ENCODE measurements at places on chromosomes 7 and 10.
A peak's percentile ranks its signal among the peaks of the same experiment; 100 is the strongest.

GRCh38 chr10:34766811-34767494 is 48.1 kb downstream of the PARD3 start:
- DNase-seq, result no peak

DNA sequence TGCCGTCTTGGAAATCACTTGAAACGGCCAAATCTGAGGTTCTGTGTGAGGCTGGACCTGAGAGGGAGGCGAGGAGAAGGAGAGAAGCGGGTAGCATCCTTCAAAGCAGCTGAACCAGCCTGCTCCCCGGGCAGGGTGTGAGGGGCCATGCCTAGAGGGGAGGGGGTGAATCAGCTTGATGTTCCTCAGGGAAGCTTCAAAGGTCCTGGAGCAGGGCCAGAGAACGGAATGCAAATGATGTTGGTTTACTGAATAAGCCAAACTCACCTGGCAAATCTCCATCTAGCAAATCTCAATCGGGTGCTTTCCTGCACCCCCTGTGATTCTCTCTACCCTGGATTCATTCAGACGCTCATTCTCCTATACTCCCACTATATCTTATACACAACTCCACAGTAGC is 226.9 kb downstream of the WDR11 start:
- DNase-seq, result no peak

- DNase-seq, result no peak
Measured at GRCh38 chr10:59585046-59585700, 124.5 kb downstream of the SLC16A9 start.

GRCh38 chr10:43166880-43167497 is 28.7 kb downstream of the CSGALNACT2 start:
- no peak for DNase-seq

DNA sequence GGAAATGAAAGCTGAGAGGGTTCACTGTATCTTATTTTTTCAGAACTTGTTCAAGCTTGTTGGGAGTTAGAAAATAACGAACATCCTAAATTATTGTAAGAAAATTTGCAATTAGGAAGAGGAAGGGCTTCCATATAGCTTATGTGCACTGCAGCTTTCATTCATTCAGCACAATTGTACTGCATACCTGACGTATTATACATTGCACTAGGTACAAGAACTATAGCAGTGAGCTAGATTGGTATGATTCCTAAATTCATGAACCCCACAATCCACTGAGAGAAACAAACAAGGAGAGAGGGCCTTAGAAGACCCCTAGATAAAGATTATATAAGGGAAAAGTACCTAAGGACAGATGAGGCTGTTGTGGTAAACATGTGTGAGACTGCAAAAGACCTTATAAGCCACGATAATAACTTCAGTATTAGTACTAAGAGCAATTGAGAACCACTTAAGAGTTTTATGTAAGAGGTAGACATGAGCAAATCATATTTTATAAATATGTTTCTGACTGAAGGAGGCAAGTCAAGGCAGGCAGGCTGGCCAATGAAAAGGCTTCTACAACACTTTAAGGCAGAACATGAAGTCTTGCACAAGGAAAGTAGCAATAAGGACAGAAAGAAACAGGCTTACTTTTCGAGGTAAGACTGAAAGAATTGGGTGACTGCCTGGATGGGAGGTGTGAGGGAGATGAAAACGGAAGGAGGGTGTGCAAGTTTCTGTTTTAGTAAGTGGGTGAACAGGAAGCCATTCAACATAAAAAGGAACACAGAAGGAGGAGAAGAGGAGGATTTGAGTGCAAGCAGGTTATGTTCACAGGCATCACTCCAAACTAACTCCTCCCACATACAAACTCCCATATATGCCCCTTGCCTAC is 77.9 kb upstream of the LRRN3 start:
- DNase-seq, result no peak

DNA sequence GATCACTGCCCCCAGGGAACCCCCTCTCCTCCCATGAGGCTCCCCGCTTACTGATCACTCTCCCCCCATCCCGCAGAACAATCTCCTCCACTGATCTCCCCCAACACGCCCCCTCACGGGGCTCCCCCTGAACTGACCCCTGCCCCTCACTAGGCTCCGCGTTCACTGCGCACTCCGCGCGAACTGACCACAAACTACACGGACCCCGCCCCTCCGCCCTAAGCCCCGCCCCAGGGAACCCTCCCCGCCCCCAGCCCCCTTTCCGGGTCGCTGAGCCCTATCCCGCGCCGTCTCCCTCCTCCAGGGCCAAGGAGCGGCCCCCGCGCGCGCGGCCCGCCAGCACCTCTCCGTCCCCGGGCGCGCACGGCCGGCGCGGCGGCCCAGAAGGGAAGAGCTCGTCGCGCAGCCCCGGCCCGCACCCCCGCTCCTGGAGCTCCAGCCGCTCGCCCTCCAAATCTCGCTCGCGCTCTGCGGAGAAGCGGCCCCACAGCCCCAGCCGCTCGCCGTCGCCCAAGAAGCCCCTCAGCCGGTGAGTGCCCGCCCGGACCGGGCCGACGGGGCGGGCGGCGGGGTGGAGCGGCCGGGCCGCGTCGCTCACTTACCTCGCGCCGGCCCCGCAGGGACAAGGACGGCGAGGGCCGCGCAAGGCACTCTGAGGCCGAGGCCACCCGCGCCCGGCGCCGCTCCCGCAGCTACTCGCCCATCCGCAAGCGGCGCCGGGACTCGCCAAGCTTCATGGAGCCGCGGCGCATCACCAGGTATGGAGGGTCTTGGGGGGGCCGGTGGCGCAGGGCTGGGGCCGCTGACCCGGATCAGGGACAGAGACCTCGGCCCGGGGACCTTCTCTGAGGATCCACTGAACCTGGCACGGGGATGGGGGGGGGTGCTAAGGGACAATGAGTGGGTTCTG is 19.9 kb upstream of the HSPB1 start:
- DNase-seq, result no peak

GRCh38 chr10:72020914-72021809 is 57.0 kb downstream of the CHST3 start:
- no peak for DNase-seq

GRCh38 chr10:33524966-33525365 is 190.5 kb upstream of the NRP1 start:
- DNase-seq, result peak; percentile 53

DNA sequence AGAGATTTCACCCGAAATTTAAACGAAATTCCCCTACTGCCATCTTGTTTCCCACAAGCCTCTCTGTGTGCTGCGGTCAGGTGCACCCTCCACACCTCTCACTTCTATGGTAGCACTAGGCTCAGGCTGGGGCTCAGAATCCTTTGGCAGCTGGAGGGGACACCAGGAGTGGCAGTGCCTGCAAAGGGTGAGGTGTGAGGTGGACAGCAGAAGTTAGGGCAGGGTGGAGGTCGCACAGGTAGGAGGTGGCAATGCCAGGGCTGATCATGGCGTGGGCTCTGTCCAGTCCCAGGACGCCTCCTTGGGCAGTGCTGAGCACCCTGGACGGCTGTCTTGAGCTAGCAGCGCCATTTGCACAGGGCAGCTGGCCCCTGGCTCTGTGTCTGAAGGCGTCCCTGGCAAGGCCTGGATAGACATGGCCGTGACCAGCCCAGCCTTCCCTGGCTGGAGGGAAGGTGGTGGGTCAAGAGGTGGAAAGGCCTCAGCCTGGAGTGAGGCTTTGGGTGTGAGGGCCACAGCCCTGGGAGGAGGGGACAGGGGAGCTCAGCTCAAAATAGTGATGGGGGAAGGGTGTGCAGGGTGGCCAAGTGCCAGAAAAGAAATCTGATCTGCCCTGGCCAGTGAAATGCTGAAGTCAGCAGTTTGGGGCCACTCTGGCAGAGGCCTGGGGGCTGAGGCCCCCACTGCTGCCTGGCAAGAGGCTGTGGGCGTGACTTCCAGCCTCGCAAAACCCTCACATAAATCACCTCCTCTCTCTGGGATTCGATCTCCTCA is 40.0 kb downstream of the ZCCHC24 start:
- no peak for DNase-seq

- no peak for DNase-seq
Measured at GRCh38 chr10:74439213-74439612, 288.2 kb downstream of the ADK start.

GRCh38 chr10:46229144-46229563 is 57.6 kb upstream of the ANTXRL start:
- no peak for DNase-seq

DNA sequence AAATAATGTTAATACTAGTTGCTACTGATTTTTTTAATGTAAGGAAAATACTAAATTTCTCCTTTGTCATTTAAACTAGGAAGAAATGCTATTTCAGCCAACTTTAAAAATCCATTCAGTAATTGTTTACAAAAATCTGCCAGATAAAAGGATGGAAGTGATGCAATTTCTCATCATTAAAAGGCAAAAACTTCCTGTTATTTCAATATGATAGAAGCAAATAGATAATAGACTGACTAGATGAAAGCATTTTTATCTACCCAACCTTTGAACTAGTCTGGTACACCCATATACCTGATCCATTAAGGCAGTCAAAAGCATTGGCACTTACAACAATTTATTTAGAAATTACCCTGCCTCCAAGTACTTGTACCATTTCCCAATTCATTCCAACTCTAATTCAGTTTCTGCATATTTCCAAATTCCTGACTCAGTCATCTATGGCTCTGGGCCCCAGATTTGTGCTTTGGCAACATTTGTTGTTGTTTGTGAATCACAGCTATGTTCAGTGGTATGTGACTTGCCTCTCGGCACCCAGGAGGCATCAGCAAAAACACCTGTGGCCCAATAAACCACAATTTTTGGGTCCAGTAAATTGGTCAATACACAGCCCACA is 482.6 kb upstream of the SEMA3A start:
- no peak for DNase-seq

GRCh38 chr7:149874644-149875028 is 867 bp downstream of the ATP6V0E2 start:
- DNase-seq, result no peak

- no peak for DNase-seq
Measured at GRCh38 chr10:101236376-101237080, 7.3 kb upstream of the LBX1 start.

- DNase-seq, result peak; percentile 58
Measured at GRCh38 chr7:43694399-43694748, 34.9 kb downstream of the COA1 start.

DNA sequence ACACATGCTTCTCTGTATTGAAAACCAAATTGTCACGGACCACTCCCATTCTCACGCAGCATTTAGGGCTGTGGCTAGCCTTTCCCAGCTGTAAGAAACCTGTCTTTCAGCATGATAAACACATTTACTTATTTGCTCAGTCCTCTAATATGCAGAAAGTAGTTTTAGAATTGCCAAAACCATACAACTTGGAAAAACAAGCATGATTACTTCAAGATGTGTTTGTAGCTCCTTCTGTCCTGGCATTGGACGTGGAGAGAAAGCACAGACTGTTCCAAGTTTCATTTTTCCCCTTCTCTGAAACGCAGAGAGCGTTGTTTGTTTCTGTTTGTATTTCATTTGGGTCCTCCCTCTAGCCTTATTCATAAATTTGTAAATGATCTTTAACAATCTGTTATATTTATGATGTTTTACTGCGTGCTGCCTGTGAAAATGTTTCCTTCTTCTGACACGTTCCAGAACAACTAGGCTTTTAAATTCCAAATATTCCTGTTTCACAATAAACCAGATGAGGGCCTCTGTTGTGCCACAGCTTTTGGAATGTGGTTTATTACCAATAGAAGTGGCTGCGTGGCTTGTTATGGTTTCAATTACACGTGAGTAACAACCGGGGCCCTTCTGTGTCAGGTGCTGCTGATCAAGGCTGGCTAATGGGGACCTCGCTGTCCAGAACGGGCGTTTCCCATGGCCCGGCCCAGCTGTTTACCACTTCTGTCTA is 26.1 kb downstream of the MNX1 start:
- DNase-seq, result no peak

- DNase-seq, result no peak
Measured at GRCh38 chr7:25911738-25912607, 240.0 kb upstream of the NFE2L3 start.

DNA sequence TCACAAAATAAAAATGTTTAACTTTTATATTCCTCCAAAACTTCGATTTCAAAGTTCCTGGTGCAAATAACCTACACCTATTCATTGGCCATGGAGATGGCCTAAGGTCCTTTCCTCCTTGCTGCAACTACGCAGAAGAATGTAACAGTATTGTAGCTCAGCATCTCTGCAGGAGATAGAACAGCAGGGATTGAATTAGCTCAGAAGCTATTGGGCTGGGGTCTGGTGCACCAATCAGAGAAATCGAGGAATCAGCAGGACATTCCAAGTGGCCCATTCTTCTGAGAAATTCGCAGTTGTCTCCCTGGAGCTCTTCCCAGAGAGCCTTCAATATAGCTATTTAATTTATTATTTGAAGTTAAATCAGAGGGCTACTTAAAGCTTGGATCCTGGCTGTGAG is 560.6 kb downstream of the GATA3 start:
- no peak for DNase-seq

Measured in astrocyte of the cerebellum (primary cell).